ENCODE measurements at places on chromosomes 4 and X.

GRCh38 chr4:23219779-23220408, 527.2 kb downstream of the GBA3 start:
- no peak for DNase-seq

GRCh38 chrX:41468647-41469323, 21.6 kb downstream of the NYX start:
- DNase-seq, result no peak

DNA sequence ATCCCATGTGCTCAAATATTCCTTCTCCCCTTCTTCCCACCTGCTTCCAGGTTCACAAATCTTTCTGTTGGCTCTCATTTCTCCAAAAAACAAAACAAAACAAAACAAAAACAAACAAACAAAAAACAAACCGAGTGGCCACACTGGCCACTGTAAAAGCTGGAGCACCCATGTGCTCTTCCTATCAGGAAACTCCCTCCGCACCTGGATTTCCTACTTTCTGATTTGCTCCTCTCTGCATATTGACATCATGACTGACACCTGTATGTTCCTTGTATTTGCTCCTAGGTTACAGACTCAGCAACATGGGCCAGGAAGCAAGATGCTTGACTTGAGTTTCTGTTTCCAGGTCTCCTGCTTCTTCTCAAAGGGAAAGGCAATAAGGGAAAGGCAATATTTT, 258.8 kb downstream of the GPC3 start:
- DNase-seq, result no peak

- no peak for DNase-seq
These were observed 105.6 kb downstream of the CNKSR2 start for GRCh38 chrX:21479695-21480270.

DNA sequence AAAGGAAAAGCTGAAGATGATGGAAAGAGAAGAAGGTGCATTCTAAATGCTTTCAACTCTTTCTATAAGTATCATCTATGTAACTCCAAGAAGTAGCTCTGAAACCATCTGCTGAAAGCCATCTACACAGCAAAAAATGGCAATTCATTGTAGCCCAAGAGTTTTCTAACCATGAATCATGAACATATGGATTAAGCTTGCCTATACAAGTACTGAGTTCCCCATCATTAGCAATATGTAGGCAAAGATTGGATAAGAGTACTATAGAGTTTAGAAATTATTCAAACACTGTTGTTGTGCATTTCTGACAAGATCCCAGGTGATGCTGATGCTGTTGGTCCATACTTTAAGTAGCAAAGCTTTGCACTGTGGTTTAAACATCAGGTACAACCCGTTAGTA, 11.2 kb downstream of the DAPP1 start:
- DNase-seq, result no peak

DNA sequence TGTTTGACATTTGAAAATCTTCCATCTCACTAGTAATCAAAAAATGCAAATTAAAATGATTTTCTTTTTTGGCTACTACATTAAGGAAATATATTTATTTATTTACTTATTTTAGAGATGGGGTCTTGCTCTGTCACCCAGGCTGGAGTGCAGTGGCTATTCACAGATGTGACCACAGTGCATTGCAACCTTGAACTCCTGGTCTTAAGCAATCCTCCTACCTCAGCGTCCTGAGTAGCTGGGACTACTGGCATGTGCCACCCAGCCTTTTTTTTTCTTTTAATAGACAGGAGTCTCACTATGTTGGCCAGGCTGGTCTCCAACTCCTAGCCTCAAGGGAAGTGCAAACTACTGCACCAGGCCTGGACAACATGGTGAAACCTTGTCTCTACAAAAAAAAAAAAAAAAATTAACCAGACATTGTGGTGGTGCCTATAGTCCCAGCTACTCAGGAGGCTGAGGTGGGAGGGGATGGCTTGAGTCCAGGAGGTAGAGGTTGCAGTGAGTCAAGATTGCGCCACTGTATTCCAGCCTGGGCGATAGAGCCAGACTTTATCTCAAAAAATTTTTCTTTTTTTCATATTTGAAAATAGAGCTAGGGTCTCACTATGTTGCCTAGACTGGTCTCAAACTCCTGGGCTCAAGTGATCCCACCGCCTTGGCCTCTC, 4.4 kb upstream of the SMIM14 start:
- no peak for DNase-seq

- DNase-seq, result no peak
These were observed 12.8 kb downstream of the FRYL start for GRCh38 chr4:48767055-48767929.

DNA sequence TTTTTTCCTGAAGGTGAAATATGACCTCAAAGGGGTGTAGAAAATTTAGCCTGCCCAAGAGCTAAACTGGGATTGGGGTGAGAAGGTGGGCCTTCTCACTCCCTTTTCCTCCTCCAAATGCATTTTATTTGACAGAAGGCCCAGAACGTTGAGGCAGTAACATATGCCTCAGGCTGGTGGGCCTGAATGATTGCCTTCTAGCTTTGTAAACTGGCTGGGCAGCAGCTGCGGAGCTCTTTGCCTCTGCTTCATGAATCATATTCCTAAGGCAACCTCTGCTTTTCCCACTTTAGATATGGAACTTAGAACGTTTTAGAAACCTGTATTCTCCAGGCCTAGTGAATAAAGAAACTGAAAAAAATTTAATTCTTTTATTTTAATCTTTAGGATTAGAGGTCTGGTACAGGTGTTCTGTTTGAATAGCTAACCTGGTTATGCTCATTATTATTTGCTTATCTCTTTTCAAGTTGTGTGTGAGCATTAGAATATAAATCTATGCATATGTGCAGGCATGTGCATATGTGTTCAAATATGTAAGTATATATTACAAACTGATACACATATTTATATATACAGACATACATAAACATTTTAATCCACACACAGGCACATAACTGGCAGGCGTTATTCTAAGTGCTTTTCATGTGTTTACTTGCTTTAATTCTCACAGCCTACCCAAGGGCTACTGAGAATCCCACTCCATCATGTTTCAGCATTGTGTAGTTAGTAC, 11.5 kb downstream of the PRDM8 start:
- no peak for DNase-seq

DNA sequence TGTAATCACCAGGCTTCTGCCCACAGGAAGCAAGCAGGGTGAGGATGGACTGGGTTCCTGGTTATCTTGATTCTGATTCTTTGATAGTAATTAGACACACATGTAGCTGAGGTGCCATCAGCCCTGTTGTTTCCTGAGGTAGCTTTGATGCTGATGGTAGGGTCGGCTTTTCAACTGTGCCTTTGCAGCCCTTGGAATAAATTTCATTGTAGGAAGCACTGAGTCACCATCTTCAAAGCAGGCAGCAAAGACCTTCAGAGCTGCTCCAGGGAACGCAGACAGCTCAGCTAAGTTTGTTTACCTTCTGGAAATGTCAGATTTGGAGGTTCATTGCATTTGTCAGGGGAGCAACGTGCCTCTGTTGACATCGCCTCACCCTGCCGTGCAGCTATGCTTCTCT, 135.4 kb downstream of the ASMT start:
- DNase-seq, result no peak

DNA sequence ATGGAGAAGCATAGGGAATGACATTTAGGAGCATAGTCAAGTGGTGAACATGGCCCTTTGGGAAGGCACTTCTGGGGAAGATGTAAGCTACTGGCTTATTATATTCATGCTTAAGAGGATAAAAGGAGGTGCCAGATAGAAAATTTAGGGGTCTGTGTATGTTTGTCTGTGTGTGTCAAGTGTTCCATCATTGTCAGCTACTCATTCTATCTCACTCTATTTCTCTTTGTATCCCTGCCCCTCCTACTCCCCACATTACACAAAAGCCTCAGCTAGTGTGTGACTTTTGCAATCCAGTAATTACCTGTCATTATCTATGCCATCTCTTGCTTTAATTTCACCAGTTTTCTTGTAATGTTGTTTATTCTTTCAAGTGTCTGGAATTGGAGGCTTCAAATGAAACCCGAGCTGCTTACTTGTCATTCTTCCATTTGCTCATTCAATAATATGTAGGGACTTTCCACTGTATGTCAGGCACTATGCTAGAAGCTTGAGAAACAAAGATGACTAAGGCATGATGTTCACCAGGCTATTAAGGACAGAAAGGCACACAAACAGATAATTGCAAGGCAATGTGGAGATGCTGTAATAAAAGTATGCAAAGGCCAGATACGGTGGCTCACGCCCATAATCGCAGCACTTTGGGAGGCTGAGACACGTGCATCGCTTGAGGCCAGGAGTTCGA, 229.8 kb upstream of the TEX13C start:
- no peak for DNase-seq

- DNase-seq, result no peak
These were observed 126.8 kb downstream of the IRF2 start for GRCh38 chr4:184347251-184348239.

- DNase-seq, result no peak
These were observed 30.6 kb downstream of the ABHD18 start for GRCh38 chr4:127995776-127996175.

DNA sequence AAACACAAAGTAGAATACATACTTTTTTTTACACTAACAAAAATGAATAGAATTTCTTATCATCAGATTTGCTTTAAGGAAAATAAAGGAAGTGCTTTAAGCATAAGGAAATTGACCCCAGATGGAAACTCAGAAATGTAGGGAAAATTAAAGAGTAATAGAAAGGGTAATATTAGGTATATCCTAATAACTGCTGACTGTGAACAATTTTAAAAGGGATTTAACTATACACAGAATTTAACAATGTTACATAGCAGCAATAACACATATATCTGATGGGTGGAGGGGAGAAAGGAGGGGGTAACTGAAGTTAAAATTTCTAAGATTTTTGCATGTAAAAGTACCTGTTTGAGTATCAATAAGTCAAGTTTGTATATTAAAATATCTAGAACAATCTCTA, 8.6 kb downstream of the CDKL2 start:
- no peak for DNase-seq

DNA sequence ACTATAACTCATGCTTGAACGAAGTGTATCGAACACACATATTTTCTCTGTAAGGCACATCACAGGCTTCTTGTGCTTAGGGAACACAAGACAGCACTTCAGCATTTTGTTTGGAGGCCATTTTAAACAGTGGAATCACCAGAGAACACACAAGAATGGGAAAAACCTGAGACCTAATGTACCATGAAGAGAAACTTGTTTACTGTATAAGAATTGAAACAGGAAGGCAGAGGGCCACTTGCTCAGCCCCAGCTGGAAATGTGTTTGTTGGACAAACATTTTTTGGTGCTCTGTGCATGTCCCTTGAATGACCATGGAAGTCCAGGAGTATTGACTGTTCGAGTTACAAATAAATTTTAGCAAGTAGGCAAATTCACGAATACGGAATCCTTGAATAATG, 47.5 kb downstream of the RAPGEF2 start:
- DNase-seq, result no peak

GRCh38 chr4:22019676-22020075, 71.1 kb upstream of the KCNIP4 start:
- no peak for DNase-seq

- DNase-seq, result no peak
These were observed 514.3 kb downstream of the PDHA2 start for GRCh38 chr4:96354036-96354712.

- no peak for DNase-seq
These were observed 190.9 kb downstream of the NDST4 start for GRCh38 chr4:114922592-114922933.

DNA sequence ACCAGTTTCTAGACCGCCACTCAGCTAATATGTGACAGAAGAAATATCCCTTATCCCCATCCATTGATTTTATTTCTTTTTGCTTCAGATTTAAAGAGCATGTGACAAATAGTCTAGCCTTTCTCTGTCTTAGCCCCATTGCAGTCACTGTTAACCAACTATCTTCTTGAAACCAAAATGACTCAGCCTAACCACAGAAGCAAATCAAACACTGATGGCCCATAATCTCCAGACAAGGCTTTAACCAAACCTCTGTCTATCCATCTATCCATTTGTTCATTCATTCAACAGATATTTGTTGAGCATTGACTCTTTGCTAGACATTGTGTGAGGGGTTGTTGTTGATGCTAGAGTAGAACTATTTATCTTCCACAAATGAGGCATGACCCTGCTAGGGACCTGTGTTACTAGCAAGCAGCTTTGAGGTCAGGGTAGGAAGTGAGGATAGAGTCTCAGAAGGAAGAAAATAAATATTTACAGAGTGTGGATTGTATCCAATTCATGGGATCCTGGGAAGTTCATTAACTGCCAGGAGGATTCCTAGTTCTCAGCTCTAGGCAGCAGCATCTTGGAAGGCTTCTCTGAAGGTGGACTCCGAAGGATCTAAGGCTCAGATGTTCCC, 22.5 kb downstream of the HNRNPH2 start:
- no peak for DNase-seq

DNA sequence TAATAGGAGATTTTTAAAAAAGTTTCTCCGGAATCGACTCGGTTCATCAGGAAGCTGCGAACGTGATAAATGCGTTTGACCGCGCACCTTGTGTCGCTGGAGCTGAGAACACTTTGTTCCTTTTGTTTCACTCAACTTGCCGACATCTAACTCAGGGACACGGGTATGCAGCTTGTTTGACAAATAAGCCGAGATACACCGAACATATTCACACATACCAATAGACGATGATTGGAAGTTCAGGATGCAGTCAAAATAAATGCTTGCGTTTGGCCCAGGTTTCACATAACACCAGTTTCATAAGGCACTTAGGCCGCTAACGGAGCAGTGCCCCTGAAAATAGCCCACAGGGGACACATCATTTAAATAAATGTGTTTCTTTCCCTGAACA, 932 bp upstream of the SHISA3 start:
- no peak for DNase-seq

DNA sequence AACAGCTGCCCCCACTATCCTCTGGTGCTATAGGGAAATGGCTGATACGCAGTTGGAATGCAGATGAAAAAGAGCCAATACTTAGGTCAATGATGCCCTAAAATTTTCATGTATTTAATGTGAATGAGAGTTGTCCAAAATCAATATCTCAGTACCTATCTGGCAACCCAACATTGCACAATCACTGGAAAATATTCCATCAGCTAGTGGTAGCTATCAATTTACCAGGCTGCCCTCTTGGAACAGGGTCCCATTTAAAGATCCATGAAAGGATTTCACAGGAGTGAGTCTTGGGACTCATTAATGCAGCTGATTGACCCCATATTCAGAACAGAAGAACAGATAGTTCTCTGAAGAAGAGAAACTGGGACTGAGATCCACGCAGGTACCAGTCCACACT, 638.9 kb downstream of the SMARCA1 start:
- DNase-seq, result no peak
